ENCODE measurements at places on chromosomes 7 and 10.
A peak's percentile ranks its signal among the peaks of the same experiment; 100 is the strongest.

DNA sequence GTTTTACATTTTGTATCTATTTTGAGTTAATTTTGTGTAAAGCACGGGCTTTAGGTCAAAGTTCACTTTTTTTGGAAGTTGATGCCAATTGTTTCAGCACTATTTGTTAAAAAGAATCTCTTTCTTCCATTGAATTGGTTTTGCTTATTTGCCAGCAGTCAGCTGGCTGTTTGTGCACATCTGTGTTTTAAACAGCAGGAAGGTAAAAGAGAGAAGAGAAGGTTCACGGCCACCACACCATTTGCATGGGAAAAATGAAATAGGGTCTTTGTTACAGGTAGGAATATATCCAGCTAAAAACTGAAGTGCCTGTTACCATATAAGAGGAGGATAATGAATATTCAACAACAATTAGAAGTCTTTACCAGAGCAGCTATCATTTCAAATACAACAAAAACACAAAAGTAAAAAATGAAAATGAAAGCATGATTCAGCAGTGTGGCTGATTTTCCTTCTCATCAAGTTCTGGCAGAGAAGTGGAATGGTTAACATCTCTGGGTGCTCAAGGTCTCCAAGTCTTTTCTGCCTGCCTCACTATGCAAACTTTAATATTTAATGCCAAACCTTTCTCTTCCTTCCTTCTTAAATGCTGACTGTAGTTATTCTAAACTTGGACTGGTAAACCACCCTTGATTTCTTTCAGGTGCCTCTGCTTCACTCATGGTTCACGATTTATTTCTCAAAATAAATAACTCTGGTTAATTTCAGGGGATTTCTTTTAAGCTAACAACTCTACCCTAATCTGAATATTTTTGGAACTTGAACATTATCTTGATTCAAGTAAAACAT, 841.5 kb downstream of the GRM8 start:
- no peak for DNase-seq

- DNase-seq = no peak
Measured at GRCh38 chr7:3914051-3914775, 613.2 kb downstream of the SDK1 start.

- no peak for DNase-seq
Measured at GRCh38 chr10:21943633-21944265, 59.8 kb downstream of the DNAJC1 start.

- no peak for DNase-seq
Measured at GRCh38 chr10:75708060-75708459, 276.6 kb downstream of the LRMDA start.

DNA sequence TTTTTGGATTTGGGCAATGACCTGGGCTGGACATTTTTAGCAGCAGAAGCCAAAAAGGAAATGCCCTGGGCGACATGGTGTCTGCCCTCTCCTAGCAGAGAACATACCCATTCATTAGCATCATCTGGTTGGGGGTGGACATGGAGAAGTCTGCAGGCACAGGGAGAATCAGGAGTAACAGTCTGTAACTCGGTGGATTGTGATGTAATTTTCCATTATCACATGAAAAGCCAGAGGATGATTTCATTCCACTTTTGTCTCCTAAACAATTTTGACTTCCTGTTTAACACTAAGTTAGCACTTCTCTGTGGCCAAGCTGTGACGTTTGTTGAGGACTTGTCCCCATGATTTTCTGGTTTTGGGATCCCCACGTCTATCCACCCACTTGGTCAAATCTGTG, 153.8 kb upstream of the HABP2 start:
- peak; percentile 58 for DNase-seq
